Fibroblast of skin of right quadriceps (primary cell): ENCODE measurements at places on chromosomes 12 and 14.

DNA sequence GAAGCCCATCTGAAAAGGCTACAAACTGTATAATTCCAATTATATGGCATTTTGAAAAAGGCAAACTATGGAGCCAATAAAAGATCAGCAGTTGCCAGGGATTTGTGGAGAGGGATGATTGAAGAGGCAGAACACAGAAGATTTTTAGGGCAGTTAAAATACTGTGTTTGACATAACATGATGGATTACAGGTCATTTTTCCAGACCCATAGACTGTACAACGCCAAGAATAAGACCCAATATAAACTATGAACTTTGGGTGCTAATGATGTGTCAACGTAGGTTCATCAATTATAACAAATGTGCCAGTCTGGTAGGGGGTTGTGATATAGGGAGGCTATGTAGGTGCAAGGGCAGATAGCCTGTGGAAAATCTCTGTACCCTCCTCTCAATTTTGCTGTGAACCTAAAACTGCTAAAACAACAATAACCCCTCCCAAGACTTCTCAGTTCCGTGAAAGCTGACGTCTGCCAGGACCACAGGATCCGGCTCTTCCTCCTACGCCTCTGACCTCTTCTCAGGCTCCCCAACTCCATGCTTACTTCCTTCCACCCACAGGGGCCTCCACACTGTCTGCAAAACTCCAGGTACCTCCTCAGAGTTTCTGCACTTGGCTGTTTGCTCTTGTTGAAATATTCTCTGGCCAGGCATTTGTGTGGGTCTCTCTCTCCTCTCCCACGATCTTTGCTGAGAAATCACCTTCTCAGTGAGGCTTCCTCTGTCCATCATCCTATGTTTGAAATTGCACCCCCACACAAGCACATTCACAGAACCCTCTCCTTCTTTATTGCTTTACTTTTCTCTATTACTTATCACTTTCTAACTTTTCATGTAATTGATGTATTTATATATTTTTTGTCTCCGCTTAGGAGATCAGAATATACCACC is 131.4 kb downstream of the BBS10 start:
- no peak for DNase-seq

- DNase-seq, result no peak
These were observed 906 bp downstream of the MARK3 start for GRCh38 chr14:103385929-103386712.

DNA sequence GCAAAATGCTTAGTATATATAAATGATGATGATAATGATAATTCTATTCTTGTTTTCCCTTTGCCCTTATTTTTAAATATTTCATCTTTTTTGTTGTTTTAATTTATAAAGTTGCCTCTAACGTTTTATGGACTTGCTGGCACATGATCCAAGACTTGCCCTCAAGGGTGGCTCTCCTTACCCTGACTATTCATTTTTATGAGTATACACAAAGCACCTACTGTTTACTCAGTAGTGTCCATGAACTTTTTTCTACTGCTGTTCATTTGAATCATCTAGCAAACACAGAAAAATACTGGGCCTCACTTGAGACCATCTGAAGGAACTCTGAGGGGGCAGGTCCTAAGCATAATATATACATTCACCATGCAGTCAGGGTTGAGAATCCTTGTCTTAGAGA is 276.2 kb downstream of the AACS start:
- DNase-seq, result no peak

DNA sequence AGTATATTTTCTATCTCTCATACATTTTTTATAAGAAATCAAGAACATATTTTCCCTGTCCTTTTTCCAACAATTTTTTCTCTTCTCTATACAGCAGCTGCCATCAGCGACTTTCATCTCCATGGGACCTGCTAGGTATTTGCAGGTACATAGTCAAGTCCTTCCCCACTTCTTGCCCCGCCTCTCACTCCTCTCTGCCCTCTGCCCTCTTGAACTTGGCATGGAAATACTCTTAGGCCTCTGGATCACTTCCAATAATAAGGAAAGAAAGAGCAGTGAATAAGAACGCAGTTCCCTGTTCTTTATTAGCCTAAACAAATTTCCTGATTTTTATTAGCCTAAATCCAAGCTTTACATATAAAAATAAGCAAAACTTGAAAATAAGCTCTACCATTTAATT is 353.1 kb downstream of the SEC23A start:
- DNase-seq, result no peak

GRCh38 chr12:100671396-100672074 is 98.1 kb downstream of the GAS2L3 start:
- no peak for DNase-seq

GRCh38 chr12:47302111-47302671 is 222.4 kb upstream of the AMIGO2 start:
- no peak for DNase-seq

GRCh38 chr12:99042226-99042625 is 397.1 kb downstream of the APAF1 start:
- DNase-seq, result no peak

GRCh38 chr14:35045798-35046047 is 349 bp upstream of the FAM177A1 start:
- no peak for DNase-seq

DNA sequence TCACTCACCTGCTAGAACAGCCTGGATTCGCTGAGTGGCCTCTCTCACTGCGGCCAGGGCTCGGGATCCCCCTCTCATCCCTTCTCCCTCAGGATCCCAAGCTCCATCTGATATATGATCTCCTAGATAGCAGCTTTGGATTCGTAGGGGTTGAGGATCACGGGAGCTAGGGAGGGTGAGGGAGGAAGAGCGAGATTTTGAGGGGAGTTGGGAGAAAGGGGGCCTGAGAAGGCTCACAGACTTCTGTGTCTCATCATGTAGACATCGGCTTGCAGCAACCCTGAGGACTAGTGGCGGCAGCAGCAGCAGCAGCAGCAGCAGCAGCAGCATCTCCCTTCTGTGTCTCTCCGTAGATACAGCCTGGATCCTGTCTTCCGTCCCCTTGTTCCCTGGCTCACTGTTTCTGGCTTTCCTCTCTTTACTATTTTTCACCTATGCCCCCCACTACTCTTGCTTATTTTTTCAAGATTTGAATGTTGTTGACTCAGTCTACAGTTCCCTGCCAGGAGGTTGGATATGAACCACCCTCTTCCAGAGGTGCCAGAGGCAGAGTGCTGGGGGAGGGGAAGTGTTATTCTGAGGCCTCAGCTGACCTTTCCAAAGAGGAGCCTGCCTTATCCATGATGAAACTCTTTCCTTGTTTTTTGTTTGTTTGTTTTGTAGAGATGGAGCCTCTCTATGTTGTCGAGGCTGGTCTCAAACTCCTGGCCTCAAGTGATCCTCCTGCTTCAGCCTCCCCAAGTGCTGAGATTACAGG is at the start of gene CIROP:
TSS of gene CIROP (minus strand) at position 399 of the 757 bp plus-strand sequence. CDS start at position 330, 69 bp downstream.
- no peak for DNase-seq

DNA sequence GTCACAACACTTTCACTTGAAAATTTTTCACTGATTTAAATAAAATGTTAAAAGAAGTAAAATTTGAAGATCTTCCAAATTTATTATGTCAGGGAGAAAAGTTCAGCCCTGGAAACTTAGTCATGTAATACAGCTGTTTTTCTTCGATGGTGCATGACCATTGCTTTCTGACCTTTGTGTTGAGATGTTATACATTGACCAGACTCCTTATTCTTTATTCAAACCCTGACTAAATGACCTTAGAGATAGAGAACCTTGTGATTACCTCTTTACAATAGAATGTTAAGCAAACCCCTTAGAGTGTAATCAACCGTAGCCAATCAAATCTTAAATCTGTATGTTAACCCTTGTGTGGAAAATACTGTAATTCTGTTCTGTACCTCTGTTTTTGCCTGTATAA is 34.5 kb downstream of the PLCZ1 start:
- DNase-seq, result no peak

DNA sequence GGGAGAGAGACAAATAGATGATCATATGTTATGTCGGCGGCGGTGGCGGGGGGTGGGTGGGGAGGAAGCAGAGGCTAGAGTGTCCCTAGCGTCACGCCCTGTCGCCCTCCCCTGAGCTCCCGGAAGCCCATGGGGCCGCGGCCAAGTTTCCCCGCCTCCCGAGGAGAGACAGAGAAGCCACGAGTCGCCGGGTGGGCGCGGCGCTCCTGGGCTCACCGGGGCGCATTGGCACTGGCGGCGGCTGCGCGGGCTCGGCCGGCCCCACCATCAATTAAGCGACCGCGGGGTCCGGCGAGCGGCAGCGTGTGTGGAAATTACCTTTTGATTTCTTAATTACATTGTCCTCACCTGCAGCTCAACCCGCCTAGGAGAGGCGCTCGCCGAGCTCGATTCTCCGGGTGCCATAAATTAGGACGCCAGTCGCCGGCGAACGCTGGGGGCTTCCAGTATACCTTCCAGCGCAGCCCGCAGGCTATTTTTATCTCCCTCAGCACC is 119.9 kb upstream of the LHX5 start:
- no peak for DNase-seq

DNA sequence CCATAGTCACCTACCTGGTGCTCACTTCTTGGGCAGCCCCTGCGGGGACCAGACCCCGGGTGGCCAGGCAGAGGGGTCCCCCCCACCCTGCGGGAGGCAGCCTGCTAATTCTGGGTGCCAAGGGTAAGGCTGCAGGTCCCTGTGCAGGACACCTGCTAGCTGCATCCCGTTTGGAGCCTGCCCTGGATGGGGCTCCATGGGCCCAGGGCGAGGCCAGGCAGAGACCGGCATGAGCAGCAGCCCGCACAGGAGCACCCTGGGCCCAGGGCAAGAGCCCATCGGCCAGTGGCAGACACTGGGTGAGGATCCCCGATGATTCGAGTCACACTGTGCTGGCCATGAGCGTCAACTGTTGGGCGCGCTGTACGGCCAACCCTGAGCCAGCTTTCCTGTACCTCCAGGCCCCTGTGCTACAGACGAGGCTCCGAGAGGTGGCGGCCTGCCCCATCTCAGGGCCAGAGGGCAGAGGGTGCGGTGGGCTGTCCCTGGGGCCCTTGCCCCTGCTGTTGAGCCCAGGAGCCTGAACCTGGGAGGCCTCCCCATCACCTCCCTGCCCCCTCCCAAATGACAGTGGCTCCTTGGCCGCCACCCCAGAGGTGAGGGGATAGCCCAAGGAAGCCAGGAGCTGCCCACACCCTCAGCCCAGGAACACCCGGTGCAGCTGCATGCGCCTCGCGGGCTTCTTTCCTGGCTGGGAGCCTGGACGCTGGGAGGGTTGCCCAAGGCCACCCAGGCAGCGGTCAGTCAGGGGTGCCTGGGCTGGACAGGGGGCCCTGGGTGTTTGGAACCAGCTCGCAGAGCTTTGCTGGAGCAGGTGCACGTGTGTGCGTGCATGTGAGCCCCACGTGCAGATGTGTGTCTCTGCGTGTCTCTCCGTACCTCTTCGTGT is 47.7 kb downstream of the CYP46A1 start:
- no peak for DNase-seq

DNA sequence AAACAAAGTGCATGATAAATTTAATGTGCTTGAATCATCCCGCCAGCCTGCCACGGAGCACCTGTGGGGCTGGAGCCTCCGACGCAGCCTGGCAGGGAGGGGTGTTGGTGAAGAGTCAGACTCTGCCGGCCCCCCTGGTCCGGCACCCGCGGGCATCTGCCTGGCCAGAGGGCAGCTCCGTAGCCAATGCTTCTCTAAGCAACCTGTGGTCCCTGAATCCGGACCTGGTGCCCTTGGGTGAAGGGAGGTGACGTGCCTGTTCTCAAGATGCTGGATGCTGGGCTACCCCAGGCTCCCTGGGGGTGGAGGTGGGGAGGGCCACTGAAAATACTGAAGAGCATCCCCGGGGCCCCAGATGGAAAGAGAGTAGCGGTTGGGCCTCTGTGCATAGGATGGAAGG is 158.6 kb upstream of the C14orf180 start:
- DNase-seq, result no peak

- DNase-seq, result no peak
These were observed 15.4 kb upstream of the SCAF11 start for GRCh38 chr12:46005823-46006222.

DNA sequence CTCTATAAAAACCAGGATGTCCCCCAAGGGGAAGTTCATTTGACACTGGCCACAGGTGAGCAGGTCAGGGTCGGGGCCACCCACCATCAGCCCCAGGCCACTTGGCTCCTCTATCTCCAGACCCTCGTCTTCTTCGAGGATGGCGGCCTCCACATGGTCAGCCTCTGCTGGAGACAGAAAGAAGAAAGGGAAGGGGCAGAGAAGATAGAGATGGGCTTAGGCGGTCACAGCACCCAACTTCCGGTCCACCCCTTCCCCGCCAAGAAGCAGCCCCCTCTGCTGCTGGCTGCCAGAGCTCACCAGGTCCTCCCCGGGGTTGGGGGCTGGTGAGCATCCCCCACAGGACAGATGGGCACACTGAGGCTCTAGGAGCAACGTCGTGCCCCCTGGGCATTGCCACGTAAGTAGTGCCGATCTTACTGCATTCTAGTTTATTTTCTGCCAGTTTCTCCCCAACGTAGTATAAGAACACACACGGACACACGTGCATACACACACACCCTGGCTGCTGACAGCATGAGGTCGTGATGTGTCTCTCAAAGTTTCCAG is 14.2 kb downstream of the BCL11B start:
- DNase-seq, result no peak

- DNase-seq, result peak; percentile 4
These were observed 353.6 kb downstream of the LRFN5 start for GRCh38 chr14:41960281-41960680.

- DNase-seq, result no peak
These were observed 23.2 kb downstream of the BCL11B start for GRCh38 chr14:99248761-99249171.

DNA sequence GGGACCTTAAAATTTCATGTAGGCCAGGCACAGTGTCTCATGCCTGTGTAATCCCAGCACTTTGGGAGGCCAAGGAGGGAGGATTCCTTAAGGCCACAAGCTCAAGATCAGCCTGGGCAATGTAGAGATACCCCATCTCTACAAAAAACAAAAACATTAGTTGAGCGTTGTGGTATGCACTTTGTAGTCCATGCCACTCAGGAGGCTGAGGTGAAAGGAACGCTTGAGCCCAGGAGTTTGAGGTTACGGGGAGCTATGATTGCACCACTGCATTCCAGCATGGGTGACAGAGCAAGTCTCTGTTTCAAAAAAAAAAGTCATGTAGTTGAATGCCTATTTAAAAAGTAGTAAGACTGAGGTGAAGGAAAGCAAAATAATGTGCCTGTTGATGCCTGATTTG is 83.5 kb downstream of the TTC6 start:
- no peak for DNase-seq
